Mesothelial cell of epicardium (in vitro differentiated cells): ENCODE measurements at places on chromosomes 11 and 22.

DNA sequence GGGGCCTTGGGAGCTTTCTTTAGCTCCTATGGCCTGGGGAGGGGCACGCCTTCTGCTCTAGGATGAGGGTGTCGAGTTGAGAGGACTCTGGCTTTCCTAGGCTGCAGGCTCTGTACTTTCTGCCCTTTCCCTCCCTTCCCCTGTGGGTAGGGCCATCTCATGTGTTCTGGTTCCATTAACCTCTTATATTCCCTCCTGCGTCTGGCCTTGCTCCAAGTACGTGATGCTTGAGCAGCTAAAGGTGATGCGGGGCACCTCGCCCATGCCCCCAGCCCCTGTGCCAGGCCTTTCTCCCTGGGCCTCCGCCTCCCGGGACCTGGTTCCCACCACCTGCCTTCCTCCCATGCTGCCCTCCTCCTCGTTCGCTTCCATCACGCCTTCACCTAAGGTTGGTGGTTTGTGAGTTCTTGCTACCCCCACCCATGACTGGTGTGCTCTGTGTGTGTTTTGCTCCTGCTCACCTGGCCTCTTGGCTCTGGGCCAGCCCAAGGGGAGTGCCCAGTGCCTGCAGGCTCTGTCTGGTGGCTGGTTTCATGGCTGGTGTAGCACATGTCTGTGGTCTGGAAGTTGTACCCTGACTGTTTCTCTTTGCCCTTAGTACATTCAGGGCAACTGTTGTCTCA, 34.1 kb downstream of the PHLDB1 start:
- no peak for DNase-seq
- peak overlapping the region; percentile 77 for H3K27ac ChIP-seq
- no peaks in the 10 kb centered on the region for H3K27me3 ChIP-seq
- peaks cover 22% of the 10 kb centered on the region for H3K36me3 ChIP-seq
- peaks cover 11% of the 10 kb centered on the region for H3K4me1 ChIP-seq
- H3K4me3 ChIP-seq, result no peak overlapping the region

- peaks cover 14% of the 10 kb centered on the region for H3K36me3 ChIP-seq
Observed at GRCh38 chr11:45879803-45880686, 5.4 kb upstream of the MAPK8IP1 start.

DNA sequence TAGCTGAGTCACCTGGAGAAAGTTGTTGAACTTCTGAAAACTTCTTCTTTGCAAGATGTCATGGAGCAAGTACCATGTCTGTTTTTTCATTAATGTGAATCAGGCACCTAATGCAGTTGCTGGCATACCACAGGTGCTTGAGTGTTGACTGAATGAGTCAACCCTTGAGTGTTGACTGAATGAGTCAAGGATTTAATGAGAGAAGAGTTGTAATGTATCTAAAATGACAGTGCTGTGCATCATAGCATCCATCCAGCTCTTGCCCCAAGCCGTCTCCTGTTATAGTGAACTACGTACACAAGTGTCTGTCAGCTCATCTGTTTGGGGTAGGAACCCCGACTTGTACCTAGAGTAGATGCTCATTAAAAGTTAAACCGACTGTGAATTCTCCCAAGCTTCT, 93.1 kb downstream of the CWC15 start:
- H3K4me3 ChIP-seq, result no peak overlapping the region
- peaks cover 26% of the 10 kb centered on the region for H3K36me3 ChIP-seq
- peaks cover 21% of the 10 kb centered on the region for H3K4me1 ChIP-seq
- H3K27ac ChIP-seq, result no peak overlapping the region

DNA sequence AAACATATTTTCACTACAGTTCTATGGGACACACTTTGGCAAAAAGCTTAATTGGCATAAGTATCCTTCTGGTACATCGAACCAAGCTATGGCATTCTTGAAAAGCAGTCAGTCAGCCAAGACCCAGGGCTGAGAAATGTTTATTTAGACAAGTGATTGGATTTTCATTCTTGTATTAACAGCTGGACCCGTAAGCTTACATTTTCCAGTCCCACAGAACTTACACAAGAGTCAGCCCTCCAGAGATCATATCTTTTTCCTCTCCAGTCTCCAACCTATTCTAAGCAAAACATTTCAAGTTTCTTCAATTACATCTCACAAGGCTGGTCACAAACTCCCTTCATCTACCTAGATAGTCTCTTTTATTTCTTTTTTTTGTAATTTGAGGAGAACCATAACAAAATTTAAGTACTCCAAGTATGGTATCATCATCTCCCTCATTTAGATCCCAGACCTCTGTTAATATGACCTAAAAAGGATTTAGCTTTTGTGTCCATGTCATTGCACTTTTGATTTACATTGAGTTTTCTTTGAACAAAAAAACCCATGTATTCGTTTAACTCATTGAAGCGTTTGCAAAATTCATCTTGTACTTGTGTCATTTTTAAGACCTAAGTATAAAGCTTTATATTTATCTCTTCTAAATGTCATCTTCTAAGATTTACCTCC, 67.9 kb upstream of the GRK3 start:
- no peak overlapping the region for H3K27ac ChIP-seq
- H3K4me3 ChIP-seq, result no peak overlapping the region
- H3K4me1 ChIP-seq, result peaks cover 20% of the 10 kb centered on the region
- DNase-seq, result no peak
- peaks cover 35% of the 10 kb centered on the region for H3K36me3 ChIP-seq
- no peaks in the 10 kb centered on the region for H3K27me3 ChIP-seq

DNA sequence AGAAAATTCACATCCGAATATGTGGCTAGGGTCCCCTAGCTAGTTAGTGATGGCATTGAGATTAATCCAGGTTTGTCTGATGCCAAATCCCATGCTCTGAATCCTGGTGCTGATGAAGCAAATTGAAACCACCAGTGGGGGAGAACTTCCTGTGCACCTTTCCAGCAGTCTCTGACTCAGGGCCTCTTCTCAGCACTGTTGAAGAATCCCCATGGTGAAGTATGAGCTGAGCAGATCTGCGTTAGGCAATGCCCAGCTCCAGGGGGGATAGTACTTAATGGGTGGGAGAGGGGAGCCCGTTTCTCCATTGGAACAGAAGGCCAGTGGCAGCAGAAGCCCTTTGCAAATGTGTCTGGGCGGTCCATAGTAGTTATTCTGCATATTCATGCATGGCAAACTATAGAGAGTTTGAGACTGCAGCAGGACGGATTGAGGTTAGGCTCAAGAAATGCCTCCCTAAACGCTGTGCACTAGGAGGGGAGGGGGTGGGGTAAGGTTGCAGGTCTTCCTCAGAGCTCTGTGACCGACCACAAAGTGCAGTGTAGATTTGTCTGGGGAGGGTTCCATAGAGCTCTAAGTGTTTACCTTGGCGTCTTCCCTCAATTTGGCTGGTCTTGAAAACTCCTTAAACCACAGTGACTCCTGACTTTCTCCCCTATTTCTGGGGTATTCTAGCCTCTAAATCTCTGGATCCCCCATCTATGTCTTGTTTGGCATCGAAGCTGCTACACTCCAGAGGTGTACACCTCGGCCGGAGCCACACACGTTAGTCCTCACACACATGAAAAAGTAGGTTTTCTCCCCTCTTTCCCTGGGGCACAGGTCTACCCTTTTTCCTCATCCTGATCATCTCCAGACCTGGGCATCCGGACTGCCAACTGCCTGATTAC, 4.8 kb downstream of the POU2F3 start:
- no peaks in the 10 kb centered on the region for H3K36me3 ChIP-seq
- no peak for DNase-seq
- no peak overlapping the region for H3K27ac ChIP-seq
- peaks cover under 1% of the 10 kb centered on the region for H3K4me1 ChIP-seq
- no peak overlapping the region for H3K4me3 ChIP-seq

- H3K4me1 ChIP-seq, result peaks cover 5% of the 10 kb centered on the region
- H3K36me3 ChIP-seq, result no peaks in the 10 kb centered on the region
- no peak for DNase-seq
- no peak overlapping the region for H3K4me3 ChIP-seq
- H3K27ac ChIP-seq, result no peak overlapping the region
- H3K27me3 ChIP-seq, result no peaks in the 10 kb centered on the region
Observed at GRCh38 chr11:101030692-101031091, 98.9 kb downstream of the PGR start.

GRCh38 chr11:31477528-31478222, 31.7 kb downstream of the IMMP1L start:
- DNase-seq, result no peak
- H3K4me3 ChIP-seq, result no peak overlapping the region
- H3K27ac ChIP-seq, result no peak overlapping the region
- H3K27me3 ChIP-seq, result no peaks in the 10 kb centered on the region

GRCh38 chr11:73875840-73876239, 806 bp downstream of the COA4 start:
- H3K4me1 ChIP-seq, result peaks cover 25% of the 10 kb centered on the region
- peak overlapping the region; percentile 99 for H3K27ac ChIP-seq
- H3K4me3 ChIP-seq, result peak overlapping the region; percentile 97

DNA sequence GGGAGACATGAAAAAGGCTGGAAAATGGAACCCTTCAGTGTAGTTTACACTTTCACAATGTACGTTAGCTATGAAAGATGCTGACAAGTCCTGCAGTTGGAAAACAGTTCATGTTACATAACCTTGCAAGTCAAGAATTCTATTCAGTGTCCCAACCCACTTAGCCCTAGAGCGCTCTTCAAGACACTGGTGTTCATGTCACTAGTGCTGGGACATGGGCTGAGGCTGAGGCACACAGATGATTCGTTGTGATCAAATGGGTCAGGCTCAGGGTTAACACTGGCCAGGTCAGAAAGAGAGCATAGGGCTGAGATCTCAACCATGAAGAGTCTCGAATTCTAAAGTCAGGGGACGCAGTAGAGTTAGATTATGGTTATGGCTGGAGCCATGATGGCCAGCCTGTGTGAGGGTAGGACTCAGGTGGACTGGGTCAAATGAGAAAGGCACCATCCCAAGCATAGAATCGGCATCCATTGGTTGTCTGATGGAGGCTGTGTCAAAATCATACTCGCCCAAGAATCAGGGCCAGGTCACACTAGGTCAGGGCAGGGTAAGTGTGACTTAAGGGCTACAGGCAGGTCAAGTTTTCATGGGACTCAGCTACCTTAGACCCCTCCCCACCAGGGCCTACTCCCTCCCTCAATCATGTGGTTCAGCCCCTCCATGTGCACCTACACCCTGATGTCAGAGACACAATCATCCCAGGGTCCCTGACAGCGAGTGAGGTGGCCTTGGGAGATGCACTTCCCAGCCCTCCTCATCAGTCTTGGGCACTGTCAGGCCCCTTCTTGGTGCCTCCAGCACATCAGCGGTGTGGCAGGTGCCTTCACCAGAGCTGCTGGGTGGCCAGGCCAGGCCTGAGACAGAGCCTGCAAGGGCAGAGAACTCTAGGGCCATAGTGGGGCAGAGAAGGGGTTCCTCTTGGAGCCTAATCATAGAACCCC, 20.2 kb downstream of the IGLL5 start:
- H3K27ac ChIP-seq, result no peak overlapping the region
- H3K27me3 ChIP-seq, result peaks cover 72% of the 10 kb centered on the region
- no peak for DNase-seq
- no peak overlapping the region for H3K4me3 ChIP-seq

- H3K4me1 ChIP-seq, result peaks cover 9% of the 10 kb centered on the region
- H3K36me3 ChIP-seq, result no peaks in the 10 kb centered on the region
- no peak for DNase-seq
- no peak overlapping the region for H3K27ac ChIP-seq
- no peak overlapping the region for H3K4me3 ChIP-seq
- no peaks in the 10 kb centered on the region for H3K27me3 ChIP-seq
Observed at GRCh38 chr11:72528121-72528520, 93.8 kb upstream of the CLPB start.

DNA sequence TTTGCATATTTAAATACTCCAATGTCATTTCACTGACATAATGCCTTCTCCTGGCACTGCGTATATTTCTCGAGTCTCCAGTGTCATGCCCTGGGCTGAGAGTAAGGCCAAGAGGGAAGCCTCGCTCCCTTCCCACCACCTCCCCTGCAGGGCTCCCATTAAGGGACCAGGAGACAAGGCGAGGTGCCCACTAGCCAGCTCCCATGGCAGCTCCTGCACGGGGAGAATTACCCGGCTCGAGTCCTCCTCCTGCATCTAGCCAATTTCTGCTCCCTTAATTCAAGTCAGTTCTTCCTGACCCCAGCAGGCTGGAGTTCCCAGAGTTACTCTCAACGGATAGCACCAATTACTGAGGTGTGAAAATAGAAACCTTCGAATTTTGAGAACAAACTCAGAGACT, 31.9 kb downstream of the OPCML start:
- no peak for DNase-seq
- H3K4me1 ChIP-seq, result peaks cover 14% of the 10 kb centered on the region

DNA sequence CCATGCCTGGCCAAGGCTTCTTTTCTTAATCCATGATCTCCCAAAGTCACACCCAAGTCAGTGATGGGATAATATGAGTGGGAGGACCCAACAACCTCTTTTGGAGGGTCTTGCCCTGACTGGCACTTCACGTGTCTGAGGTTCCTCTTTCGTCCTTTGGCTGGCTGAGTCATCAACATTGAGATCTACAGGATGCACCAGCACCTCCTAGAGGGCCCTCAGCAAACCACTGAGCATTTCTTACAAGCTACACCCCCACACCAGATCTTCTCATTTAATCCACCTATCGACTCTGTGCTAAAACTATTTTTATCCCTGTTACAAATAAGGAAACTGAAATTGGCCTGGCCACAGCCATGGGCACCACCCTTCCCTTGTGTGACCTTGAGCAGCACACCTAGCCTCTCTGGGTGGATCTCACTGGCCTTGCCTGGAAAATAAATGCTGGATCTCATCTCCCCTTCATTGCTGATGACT, 63.4 kb downstream of the FLI1 start:
- no peak for DNase-seq
- H3K4me1 ChIP-seq, result no peaks in the 10 kb centered on the region
- H3K36me3 ChIP-seq, result no peaks in the 10 kb centered on the region
- H3K27me3 ChIP-seq, result peaks cover 23% of the 10 kb centered on the region
- H3K4me3 ChIP-seq, result no peak overlapping the region

DNA sequence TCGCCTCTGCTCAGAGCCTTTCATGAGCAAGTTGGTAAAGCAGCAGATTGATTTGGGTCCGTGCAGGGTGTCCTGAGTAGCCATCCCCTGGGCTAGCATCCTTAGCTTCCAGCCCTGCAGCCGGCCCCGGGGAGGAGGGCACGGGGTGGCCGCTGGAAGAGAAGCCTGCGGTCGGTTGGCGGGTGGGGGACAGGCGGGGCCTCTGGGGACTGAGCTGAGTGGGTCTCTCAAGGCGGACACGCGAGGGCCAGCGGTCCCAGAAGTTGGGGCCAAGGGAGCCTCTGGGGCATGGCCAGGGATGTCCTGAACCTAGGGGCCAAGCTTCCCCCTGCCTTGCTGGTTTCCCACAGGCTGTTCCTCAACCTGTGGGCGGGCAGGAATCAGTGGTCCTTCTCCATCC, 143.0 kb downstream of the TBC1D22A start:
- DNase-seq, result no peak
- no peak overlapping the region for H3K4me3 ChIP-seq
- H3K36me3 ChIP-seq, result peaks cover 3% of the 10 kb centered on the region
- H3K27me3 ChIP-seq, result no peaks in the 10 kb centered on the region

DNA sequence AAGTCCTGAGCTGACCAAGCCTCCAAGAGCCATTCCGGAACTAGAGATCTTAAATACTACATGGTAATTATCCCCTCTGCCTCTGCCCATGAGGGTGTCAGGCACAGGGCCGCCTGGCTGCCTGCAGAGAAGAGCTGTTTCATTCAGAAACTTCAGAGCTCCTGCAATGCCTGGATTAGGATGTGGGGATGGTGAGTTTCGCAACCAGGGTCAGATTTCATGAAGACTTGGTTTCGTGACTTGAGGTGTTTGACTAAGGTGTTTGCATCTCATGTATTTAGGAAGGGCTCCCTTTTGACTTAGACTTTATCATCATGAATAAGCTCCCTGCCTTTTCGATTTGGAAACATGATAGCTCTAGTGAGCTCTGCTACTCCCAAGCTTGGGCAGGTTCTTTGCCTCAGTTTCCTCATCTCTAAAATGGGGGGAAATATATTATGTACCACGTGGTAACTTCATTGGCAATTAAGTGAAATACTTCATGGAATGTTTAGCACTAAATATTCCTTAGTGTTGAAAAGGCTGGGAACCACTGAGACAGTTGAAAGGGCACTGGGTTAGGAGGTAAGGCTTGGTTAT, 9.1 kb downstream of the TIMP3 start:
- no peaks in the 10 kb centered on the region for H3K27me3 ChIP-seq
- peak overlapping the region; percentile 16 for H3K27ac ChIP-seq
- peaks cover 30% of the 10 kb centered on the region for H3K4me1 ChIP-seq
